Stimulated activated CD8-positive, alpha-beta memory T cell treated with anti-CD3 and anti-CD28 coated beads, Interleukin-7, amount 100 ng/mL, for 24 hours (primary cell): ENCODE measurements at places on chromosomes 5 and 9.

DNA sequence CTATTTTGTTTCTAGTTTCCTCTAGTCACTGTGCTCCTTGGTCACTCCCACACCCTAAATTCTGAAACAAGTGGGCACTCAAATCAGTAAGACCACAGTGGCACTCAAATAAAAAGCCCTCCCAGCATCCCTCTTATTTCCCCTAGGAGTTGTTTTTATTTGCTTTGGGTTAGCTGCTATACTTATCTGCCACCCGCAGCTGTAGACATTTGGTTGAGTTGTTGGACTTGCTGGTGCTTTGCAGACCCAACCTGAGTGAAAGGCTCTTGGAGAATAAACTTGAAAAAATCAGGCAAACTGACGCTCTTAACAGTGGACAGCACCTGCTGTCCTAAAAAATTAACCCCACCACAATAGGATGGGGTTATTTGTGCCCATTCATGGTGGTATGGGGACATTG is 203.0 kb downstream of the SPATA31A6 start:
- no peak for DNase-seq

GRCh38 chr5:127812570-127812969 is 109.4 kb downstream of the CCDC192 start:
- DNase-seq = no peak

- DNase-seq = no peak
Measured at GRCh38 chr9:35811381-35812024, 559 bp downstream of the SPAG8 start.

GRCh38 chr9:131603711-131604439 is 58.6 kb downstream of the PRRT1B start:
- no peak for DNase-seq

- DNase-seq = no peak
Measured at GRCh38 chr5:54148858-54149257, 161.5 kb downstream of the ARL15 start.

GRCh38 chr9:37338218-37338617 is 84.3 kb upstream of the GRHPR start:
- no peak for DNase-seq

GRCh38 chr5:133818031-133818431 is 150.4 kb downstream of the C5orf15 start:
- DNase-seq = no peak

DNA sequence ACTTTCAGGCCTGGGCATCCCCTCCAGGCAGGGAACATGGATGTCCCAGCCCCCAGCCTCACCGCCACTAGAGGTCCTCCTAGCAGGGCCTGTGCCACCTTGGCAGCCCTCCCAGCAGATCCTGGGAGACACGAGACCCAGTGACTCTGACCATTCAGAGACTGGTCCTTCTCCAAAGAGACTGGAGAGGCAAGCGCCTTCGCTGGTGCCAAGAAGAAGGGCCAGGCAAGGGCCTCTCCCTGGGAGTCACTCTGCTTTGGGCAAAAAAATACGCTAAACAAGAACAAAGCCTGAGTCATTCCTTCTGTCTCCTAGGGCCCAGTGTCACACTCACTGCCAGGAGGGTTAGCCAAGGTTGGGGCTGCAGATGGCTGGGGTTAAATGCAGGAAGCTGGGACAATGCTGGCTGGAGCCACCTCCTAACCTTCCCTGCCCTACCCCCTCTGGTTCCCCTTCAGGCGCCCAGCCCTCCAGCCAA is 35.3 kb upstream of the SMIM23 start:
- no peak for DNase-seq

DNA sequence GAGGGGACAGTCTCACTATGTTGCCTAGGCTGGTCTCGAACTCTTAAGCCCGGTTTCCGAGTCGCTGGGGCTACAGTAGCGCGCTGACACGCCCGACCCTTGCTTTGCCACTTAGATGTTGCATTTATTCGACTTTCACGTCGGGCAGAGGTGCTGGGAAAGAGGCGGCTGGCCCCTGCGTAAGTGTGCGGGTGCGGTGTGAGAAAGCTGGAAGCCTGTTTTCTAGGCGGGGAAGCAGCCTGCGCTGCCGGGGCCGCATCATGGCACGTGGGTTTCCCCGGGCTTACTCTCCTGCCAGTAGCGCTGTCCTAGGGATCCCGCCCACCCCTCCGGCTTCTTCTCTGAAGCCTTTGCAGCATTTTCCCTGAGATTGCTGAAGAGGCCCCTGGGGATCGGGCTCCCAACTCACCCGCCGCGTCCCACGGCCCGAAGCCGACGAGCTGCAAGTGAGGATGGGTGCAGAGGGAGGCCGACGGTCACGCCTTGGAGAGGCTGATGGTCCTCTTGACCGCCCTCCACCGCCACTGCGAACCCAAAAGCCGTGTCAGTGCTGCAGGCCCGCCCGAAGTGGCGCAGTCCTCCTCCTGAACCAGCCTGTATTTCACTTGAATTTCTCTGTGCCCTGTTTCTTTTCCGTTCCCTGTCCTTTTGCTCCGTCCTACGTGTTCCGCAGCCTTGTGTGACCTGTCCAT is 5.8 kb upstream of the TRIM41 start:
- no peak for DNase-seq

GRCh38 chr9:136103651-136104487 is 8.8 kb upstream of the NACC2 start:
- DNase-seq = no peak

DNA sequence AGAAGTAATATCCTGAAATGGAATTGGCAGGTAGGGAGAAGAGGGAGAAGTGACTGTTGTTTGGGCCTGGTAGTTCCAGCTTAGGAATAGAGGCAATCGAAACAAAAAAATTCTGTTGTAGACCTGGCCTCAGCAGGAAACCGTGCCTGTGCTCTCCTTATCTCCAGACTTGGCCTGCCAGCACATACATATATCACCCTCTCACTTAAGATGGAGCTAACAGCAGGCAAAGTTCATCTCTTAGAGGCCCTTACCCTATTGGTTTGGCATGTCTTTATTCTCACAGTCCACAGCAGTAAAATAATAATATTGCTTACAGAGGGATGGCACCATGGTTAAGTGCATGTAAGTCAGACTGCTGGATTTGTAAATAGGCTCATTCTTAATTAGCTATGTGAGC is 19.6 kb upstream of the TNC start:
- DNase-seq = no peak

DNA sequence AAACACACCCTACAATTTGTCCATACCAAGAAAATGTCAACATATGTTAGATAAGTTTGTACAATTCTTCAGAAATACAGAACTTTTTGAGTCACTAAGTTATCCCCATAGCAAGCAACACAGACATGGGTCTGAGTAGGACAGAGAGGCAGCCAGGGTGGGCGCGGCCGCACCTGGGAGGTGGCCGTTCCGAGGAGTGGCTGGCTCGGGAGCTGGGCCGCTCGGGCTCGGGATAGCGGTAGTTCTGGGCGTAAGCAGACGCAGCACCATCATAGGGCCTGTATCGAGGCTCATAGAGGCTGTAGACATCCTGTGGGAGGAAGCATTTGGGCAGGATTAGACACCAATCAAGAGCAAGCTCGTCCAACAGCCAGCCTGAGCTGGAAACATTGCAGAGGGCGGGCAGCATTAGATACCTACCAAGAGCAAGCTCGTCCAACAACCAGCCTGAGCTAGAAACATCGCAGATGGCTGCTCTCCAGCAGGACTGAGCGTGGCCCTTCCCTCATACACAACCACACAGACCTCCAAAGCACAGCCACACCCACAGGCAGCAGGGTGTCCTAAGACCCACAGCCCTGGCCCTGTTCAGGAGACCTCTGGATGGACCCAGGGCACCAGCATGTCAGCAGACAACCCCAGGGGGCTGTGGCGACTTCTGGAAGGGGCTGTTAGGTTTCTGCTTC is 10.9 kb downstream of the SEC16A start:
- DNase-seq = no peak

- no peak for DNase-seq
Measured at GRCh38 chr5:39505363-39505762, 80.6 kb upstream of the DAB2 start.

DNA sequence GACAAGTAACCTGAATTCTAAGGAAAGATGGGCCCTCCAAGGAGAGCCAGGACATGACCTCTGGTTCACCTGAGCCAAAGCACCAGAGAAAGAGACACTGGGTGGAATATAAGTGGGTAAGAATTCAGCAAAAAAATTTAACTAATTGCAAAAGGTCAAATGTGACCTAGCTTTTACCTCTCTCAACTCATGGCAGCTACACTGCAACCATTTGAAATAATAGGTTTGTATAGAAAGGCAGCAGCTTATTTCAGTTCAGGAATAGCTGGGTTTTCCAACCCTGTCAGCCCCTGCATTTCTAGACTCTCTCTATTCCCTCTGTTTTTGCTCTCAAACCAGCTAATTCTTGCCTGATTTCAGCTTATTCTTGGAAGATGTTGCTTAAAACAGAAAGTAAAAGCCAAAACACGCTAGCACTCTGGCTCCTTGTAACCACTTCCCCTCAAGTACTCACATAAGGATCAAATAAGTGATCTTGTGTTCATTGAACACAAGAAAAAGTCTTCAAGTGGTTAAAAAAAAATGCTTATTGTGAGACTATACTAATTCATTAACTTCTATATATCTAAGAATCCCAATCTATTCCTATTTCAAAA is 101.1 kb upstream of the NR4A3 start:
- no peak for DNase-seq

DNA sequence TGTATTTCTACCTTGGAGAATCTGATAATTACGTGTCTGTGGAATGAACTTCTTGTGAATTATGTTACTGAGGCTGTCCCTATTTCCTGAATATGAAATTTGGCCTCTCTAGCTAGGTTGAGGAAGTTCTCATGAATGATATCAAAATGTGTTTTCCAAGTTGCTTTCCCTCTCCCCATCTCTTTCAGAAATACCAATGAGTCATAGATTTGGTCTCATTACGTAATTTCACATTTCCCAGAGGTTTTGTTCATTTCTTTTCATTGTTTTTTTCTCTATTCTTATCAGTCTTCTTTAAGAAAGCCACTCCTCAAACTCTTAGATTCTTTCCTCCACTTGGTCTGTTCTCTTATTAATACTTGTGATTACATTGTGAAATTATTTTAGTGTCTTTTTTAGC is 923.8 kb upstream of the CDH9 start:
- no peak for DNase-seq

DNA sequence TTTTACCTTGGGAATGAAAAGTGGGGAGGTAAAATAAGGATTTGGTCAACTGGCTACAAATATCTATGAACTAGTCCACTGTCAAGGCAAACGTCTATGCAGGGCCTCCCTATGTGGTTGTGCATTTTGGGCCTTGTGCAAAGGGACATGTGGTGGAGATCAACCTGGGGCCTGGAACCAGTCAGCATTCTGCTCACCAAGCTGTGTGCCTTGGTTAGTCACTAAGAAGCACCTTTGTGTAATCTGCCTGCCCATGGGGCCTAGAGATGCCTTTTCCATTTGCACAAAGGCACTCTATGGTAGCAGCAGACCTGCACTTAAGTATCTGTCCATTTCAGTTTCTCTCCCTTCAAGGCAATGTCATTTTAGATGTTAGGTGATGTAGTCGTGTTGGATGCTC is 184.0 kb downstream of the GNAQ start:
- no peak for DNase-seq

DNA sequence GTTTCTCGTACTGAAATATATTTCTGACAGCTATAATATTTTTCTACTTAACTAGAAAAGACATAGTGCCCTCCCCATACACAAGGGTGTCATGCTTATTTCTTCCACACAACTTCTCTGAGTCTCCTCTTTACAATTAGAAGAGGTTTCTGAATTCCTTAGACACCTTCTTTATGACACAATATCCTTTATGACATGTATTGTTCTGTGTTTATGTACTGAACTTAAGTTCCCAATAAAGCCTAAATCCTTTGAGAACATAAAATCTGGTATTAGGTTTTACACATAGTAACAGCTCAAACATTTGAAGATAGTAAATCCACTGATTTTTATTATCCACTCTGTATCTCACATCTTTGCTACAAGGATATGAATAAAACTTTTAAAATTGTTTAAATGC is 32.5 kb downstream of the GRAMD2B start:
- DNase-seq = no peak

GRCh38 chr5:36276864-36277263 is 24.8 kb downstream of the RANBP3L start:
- no peak for DNase-seq

DNA sequence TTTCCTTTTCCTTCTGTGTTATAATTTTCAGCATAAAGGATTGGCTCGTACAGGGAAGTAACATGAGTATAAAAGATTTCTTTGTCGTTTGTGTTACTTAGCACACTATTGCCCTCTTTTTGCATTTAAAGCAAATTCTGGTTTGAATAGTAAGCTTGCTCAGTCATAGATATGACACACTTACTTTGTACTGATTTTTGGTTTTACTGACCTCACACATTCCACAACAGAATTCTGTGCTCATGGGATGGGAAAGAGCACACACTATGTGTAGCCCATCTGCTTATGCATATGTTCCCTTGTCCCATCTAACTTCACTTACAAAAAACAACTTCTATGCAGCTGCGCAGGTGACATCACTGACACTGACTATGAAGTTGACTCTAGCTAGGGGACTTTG is 111.9 kb upstream of the MTAP start:
- no peak for DNase-seq

- no peak for DNase-seq
Measured at GRCh38 chr5:120703918-120704587, 240.0 kb downstream of the PRR16 start.

DNA sequence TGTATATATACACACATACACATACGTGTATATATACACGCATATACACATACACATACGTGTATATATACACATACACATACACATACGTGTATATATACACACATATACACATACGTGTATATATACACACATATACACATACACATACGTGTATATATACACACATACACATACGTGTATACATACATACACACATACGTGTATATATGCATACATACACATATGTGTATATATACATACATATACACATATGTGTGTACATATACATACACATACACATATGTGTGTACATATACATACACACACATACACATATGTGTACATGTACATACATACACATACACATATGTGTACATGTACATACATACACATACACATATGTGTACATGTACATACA is 82.6 kb downstream of the SYK start:
- no peak for DNase-seq

- DNase-seq = no peak
Measured at GRCh38 chr5:62606878-62607277, 28.3 kb downstream of the LRRC70 start.

- DNase-seq = no peak
Measured at GRCh38 chr9:93649610-93650261, 73.4 kb downstream of the PHF2 start.

DNA sequence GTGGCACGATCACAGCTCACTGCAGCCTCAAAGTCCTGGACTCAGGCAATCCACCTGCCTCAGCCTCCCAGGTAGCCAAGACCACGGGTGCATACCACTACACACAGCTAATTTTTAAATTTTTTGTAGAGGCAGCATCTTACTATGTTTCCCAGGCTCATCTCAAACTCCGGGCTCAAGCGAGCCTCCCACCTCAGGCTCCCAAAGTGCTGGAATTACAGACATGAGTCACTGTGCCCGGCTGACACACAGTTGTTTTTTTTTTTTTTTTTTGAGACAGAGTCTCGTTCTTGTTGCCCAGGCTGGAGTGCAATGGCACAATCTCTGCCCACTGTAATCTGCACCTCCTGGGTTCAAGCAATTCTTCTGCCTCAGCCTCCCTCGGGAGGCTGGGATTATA is 70.1 kb upstream of the CNOT6 start:
- no peak for DNase-seq

- no peak for DNase-seq
Measured at GRCh38 chr5:123215929-123216702, 127.1 kb downstream of the PRDM6 start.

- DNase-seq = no peak
Measured at GRCh38 chr5:177064500-177065277, 22.0 kb upstream of the FGFR4 start.
